Eye (tissue), 1 donor: ENCODE measurements at places on chromosomes 16 and 17.

- no peak for DNase-seq
These were observed 134.3 kb downstream of the TMEM132E start for GRCh38 chr17:34713687-34714086.

- no peak for DNase-seq
These were observed 109.2 kb upstream of the NUDT7 start for GRCh38 chr16:77613095-77613494.

- no peak for DNase-seq
These were observed 537 bp downstream of the SLC35B1 start for GRCh38 chr17:49707246-49707607.

GRCh38 chr16:13992976-13993375, 73.0 kb downstream of the ERCC4 start:
- DNase-seq, result no peak

DNA sequence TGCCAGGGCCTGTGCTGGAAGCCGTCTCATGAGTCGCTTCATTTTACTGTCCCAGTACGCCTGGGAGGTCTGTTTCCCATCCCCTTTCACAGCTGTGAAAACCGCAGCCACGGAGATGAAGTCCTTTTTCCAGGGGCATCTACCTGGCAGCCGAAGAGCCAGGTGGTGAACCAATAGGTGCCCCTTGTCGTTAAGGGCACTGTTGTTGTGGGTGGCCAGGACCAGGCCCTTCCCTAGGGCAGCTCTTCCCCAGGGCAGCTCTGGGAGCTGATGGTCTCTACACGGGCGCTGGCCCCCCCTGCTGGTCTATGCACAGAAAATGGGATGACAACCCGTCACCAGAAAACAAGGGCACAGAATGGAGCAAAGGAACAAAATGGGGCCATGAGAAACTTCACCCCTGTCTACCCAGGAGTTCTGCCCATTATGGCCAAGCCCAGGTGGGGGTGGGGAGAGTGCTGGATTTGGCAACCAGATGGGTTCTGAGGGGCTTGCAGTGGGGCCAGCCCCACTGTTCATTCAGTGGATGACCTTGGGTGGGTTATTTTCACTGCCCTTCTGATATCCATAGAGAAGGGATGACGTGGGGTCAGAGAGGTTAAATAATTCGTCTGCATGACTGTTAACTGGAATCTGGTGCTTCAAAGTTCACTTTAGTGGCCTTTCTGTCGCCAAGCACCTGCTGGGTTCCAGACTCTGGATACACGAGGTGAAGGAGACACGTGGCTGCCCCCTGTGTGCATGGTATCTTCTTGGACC, 11.5 kb downstream of the RMI2 start:
- peak; percentile 78 for DNase-seq

DNA sequence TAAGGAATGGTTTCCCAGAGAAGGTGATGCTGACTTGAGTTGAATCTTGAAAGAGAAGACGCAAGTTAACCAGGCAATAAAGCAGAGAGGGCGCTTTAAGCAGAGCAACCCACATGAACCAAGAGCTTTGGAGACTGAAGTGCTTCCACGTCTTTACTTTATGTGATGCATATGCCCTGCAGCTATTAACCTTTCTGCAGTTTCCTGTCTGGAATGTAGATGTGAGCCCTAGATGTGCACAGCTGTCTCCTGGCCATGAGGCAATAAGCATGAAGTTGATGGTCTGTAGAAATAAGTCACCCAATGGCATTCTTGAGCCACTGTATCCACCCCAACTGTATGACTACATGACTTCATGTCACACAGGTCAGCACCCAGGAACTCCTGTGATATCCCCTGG, 5.7 kb upstream of the CHST4 start:
- DNase-seq, result no peak

- DNase-seq, result no peak
These were observed 111.9 kb downstream of the CNTNAP4 start for GRCh38 chr16:76389126-76389525.

DNA sequence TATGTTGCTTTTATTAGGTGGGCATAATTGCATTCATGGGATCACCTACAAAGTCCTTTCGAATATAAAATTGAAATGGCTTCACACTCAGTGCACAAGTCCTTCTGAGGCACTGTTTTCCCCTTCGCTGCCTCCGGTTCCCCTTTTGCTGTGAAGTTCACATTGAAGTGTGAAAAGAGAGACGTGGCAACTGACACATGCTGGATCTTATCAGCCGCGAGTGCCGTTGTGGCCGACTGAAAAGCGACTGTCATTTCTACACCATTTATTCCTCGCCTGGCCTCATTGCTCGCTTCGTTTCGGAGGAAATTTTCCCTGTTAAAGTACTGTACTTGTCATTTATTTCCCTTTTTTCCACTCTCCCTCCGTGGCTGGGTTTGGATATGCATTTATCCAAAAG, 423.5 kb downstream of the MAF start:
- DNase-seq, result no peak

DNA sequence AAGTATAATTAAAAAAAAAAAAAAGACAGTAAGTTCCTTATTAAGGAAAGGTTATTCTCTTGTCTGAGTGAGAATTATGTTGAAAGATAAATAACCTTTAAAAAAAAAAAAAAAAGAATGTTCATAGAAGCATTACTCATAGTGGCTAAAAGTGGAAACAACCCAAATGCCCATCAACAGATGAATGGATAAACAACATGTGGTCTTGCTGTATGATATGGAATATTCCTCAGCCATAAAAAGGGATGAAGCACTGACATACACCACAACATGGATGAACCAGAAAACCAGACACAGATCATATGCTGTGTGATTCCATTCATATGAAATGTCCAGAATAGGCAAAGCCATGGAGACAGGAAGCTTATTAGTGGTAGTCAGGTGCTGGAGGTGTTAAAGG, 9.2 kb upstream of the CCNF start:
- no peak for DNase-seq

- no peak for DNase-seq
These were observed 11.4 kb downstream of the SLC5A10 start for GRCh38 chr17:18963126-18964017.

DNA sequence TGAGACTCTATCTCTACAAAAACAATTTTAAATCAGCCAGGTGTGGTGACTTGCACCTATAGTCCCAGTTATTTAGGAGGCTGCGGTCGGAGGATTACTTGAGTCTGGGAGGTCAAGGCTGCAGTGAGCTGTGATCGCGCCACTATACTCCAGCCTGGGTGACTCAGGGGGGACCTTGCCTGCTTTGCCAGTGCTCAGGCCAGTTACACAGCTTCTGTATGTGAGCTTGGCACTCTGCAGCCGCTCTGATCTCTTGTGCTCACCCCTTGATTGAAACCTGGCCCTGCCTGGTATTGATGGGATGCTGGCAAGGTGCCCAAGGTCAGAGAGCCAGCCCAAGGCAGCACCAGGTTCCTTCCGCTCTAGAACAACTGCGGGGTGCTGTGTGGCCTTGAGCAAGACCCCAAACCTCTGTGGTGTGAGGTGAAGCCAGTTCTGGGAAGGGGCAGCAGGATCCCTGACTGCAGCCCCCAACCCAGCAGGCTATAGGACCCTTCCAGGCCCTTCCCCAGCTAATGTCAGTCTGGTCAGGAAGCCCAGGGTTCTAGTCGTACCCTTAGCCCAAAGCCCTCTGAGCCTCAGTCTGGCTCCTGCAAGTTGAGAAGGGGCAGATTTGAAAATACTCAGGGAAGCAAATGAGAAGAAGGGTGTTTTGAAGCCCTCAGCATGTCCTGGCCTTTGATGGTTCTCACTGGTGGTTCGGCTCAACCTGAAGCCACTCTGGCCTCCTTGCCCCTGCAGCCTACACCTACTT, 18.9 kb downstream of the MMP15 start:
- DNase-seq, result no peak

GRCh38 chr17:32943206-32943605, 15.3 kb downstream of the TMEM98 start:
- no peak for DNase-seq

DNA sequence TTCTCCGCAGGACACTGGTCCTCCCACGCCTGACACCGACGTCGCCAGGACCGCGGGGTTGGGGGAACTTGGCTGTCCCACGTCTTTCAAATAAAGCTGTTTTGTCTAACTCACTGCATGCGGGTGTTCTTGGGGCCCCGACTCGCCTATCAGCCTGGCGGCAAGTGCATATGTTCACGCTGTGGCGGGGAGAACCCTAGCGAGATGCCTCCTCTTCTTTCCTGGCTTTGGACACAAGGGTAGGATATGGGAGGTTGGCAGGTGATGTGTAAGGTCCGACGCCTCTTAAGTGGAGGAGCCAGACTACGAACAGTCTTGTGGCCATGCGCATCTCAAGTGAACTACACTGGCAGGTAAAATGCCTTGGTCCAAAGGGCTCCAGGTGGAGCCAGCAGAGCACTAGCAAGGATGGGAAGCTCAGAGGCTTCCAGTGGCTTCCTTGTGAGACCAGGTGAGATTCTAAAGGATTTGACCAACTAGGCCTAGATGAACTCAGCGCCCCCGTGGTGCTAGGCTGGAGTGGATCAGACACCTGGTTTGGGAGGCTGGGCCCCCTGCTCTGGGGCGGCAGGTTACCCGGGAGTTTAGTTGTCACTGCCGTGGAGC, 873 bp upstream of the RPS2 start:
- DNase-seq, result no peak

GRCh38 chr16:79609861-79610260, 9.3 kb upstream of the MAF start:
- DNase-seq, result no peak

GRCh38 chr17:15479703-15480102, 12.3 kb upstream of the CDRT4 start:
- no peak for DNase-seq

- no peak for DNase-seq
These were observed 34.2 kb upstream of the NLRP1 start for GRCh38 chr17:5618476-5618875.

- no peak for DNase-seq
These were observed 6.5 kb downstream of the ADCY7 start for GRCh38 chr16:50272687-50273381.

DNA sequence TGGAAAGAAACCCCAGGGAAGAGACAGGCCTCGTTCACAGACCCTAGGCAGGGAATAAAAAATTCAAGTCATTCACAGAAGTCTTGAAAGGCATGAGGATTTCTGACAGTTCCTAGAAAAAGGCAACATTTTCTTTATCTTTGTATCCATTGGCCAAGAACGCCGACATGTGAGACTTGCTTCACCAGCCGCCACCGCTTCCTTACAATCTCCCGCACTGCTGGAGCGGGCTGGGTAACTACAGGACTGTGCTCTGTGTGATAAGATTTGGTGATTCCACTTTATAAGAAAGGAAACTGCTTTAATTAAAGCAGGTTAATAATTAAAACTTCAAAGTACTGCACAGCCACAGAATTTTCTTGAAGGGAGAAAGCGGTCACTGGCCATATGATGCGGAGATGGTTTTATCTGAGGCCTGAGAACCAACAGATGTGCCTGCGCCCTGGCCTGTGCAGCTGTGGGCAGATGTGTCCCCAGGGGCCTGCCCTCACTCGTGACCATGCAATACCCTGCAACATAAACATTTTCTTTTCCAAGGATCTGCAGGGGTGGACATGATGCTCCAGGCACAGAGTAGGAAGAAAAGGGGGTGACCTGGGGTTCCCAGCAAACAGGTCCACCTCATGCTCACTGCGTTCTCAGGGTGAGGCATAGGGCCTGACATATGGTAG, 13.0 kb upstream of the LGALS3BP start:
- no peak for DNase-seq

GRCh38 chr17:79852748-79853147, 13.5 kb upstream of the CBX4 start:
- no peak for DNase-seq

GRCh38 chr17:42989141-42989540, 8.8 kb downstream of the RUNDC1 start:
- no peak for DNase-seq

DNA sequence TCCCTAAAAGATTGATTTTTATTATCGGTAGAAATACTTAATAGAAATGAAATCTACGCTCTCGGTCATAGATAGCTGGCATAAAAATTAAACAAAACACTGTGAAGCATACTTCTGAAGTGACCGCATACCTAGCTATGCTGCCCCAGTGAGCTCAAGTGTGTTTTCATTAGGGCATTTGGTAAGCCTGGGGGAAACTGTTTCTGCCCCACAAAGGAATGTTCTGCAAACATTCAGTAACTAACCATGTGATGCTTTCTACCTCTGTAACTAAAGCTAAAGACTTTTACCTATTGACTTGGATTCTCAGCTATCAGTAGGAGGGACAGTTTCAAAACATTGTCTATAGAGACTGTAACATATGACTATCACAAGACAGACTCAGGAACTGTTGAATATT, 93.5 kb upstream of the HSBP1 start:
- DNase-seq, result no peak

- DNase-seq, result no peak
These were observed 7.9 kb upstream of the MT2A start for GRCh38 chr16:56600398-56600999.

DNA sequence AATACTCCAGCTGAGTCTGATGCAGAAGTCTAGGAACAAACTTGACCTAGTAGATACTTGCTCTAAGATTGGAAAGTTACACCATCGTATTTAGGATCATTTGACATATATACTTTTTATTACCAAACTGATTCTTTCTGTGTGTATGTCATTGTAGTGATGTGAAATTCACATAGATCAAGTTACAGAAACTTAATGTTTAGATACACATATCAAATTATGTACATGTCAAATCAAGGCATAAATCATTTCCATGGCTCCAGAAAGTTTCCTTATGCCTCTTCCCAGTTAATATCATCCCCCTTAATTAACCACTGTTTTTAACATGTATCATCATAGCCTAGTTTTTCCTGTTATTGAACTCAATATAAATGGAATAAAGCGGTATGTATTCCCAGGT, 292.0 kb upstream of the CDH11 start:
- DNase-seq, result no peak

- peak; percentile 97 for DNase-seq
These were observed at the start of gene CRISPLD2 for GRCh38 chr16:84819644-84820304. TSS of gene CRISPLD2 (plus strand) at chr16:84819985. CDS start at chr16:84838496, 18,511 bp downstream.

- DNase-seq, result no peak
These were observed 223.5 kb downstream of the CYB561 start for GRCh38 chr17:63222655-63223054.

DNA sequence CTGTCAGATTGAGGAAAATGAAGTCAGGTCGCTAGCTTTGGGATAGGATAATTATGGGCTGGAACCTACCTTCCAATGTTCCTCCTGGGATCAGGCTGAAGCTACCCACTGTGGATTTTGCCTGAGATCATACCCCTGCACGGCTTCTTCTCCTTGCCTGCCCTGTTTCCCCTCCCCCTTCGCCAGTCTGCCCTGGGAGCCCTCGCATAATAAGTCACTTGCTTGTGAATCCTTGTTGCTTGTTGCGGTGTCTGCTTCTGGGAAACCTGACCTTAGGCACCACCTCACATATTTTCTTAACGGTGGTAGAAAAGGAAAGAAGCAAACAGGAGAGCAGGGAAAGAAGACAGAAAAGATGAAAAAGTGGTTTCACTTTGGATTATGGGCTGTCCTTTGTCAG, 13.3 kb upstream of the PMP22 start:
- DNase-seq, result peak; percentile 55
